ENCODE measurements at places on chromosomes 5 and 9. TPM values are rescaled to one million over a fixed set of nuclear protein-coding genes. Genes with fewer than 3 reads are reported as not detected.

The UNC5A gene
- 3.3 TPM for total RNA-seq

The PCDHA10 gene
- 0.13 TPM for total RNA-seq

The ARRDC1 gene
- total RNA-seq: 25.7 TPM

The ELAVL2 gene
- 1.3 TPM for total RNA-seq

The ANKRD20A1 gene
- 0.97 TPM for total RNA-seq

The ZCCHC9 gene
- total RNA-seq: 17.1 TPM

The LTC4S gene
- total RNA-seq: not detected

The ARL14EPL gene
- not detected for total RNA-seq

Measured in bladder microvascular endothelial cell (primary cell).